ENCODE measurements at places on chromosomes 7 and 10.

- DNase-seq, result no peak
Observed at GRCh38 chr7:48894574-48894973, 29.8 kb upstream of the CDC14C start.

- DNase-seq, result no peak
Observed at GRCh38 chr7:5495581-5496375, 72.1 kb upstream of the TNRC18 start.

DNA sequence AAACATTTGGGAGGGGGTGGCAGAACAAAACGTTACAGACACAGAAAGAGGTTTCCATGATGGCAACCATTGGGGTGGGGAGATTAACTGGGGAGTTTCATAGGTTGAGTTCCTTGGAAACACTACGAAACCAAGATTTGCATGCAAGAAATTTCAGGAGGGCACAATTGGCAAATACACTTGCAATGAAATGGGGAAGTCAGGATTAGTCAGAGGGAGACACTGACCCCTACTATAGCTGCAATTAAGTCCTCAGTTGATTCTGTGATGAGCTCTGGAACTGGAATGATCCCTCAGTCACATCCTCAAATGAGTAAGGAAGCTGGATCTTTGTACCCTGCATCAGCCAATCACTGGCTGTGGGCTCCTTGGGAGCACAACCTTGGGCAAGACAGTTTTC lies 22.1 kb downstream of the CPEB3 start:
- no peak for DNase-seq

- DNase-seq, result no peak
Observed at GRCh38 chr10:117726596-117727295, 184.2 kb downstream of the EMX2 start.

DNA sequence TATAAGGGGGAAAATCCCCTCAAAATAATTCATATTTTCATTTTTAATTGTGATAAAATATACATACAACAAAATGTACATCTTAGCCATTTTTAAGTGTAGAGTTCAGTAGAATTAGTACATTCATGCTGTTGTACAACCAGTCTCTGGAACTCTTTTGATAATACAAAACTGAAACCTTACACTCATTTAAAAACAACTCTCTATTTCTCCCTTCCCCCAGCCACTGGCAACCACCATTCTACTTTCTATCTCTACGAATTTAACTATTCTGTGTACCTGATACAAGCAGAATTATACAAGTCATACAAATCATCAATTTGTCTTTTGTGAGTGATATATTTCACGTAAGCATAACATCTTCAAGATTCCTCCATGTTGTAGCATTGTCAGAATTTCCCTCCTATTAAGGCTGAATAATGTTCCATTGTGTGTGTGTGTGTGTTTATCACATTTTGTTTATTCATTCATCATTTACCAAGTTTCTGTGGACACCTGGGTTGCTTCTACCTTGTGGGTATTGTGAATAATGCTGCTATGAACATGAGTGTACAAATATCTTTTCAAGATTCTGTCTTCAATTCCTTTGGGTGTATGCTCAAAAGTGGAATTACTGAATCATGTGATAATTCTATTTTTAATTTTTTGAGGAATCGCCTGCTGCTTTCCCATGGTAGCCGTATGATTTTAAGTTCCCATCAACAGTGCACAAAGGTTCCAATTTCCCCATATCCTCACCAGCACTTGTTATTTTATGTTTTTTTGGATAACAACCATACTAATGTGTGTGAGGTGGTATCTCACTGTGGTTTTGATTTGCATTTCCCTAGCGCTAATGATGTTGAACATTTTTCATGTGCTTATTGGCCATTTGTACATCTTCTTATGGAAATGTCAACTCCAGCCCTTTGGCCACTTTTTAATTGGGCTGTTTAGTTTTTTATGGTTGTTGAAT lies 4.7 kb upstream of the EBLN1 start:
- no peak for DNase-seq

GRCh38 chr10:97896756-97897358 lies 47.2 kb downstream of the GOLGA7B start:
- DNase-seq, result no peak

DNA sequence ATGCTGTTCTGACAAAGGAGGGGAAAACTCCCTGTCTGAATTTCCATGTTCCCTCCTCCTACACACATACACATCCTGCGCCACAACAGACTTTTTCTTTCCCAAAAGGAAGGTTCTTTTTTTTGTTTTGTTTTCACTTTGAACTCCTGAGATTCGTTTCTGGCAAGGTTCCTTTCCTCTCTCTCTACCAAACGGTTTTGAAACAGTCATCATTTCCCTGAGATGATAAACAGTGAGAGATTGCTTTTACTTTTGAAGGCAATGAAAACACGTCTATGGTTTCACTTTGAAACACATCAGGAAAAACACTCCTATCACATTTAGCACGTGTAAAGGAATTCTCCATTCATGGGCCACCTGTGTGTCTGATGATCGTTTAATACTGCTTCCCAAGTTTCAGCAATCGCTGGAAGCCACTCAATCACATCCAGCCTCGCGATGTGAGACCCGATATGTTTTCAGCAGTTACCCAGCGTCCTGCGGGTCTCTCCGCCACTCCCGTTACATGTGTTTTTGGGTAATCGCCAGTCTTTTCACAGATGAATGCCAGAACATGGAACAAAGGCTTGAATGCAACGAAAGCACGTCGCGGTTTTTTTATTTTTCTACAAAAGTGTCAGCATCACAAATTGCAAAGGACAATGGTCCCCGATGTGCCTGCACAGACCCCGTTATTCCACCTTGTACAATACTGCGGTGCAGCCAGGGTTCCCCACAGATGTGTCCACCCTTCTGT lies 62.8 kb upstream of the CUX1 start:
- DNase-seq, result no peak

GRCh38 chr10:117373823-117374505 lies 1.3 kb downstream of the PDZD8 start:
- no peak for DNase-seq

DNA sequence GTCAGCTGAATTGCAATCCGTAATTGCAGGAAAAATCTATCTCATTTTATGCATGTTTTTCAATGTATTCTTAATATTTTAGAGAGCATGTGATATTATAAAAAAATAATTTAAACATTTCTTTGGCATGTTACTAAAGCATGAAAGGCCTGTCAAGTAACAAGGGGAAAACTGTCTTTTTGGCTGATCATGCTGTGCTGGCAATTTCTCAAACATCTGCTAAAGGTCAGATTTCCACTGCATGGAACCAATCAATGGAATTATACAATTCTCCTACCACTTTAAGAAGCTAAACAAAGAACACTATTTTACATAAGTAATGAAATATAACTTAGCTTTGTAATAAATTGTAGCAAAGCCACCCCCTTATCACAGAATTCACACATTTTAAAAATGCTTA lies 49.4 kb downstream of the JMJD1C start:
- no peak for DNase-seq

DNA sequence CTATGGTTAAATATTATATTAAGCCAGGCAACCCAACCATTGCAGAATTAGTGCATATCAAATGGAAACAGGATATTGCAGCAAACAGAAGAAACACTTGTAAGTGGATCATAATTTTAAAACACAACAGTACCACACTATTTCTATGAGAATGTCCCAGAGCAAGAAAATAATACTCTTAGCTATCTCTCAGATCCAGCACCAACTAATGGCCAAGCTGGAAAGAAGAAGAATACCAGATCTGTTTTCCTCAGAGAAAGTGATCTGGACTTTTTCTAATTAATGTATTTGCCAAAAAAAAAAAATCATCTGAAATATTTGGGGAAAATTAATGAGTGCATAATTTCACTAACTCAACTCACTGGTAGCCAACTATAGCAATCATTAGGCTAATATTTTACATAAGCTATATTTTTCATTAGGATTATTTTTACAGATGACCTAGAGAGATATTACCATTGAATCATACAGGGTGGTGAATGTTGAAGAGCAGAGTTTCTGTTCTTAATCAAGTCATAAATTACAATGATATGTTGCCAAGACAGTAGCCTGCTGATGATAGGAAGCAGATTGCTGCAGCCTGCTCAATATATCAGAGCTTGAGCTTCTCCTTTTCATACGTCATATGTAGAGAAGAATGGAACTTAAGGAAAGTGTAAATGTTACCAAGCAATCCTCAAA lies 995.4 kb upstream of the LRRN3 start:
- DNase-seq, result no peak

Measured in AG04449 (cell line).